ENCODE measurements at places on chromosomes 11 and 22.

- DNase-seq, result no peak
Measured at GRCh38 chr22:22348127-22348814, 103.7 kb downstream of the VPREB1 start.

DNA sequence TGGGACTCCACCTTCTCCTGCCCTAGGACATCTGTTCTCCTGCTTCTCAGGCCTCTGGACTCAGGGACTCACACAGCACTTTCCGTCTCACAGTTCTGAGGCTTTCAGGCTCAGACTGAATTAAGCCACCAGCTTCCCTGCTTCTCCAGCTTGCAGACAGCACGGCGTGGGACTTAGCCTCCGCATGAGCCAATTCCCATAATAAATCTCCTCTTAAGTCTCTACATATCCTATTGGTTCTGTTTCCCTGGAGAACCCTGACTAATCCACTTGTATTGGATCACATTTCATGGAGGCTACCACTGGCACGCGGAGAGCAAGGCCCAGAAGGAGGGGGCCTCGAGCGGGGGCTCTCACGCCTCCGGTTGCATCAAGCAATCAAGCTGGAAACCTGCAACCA lies 1313.6 kb downstream of the TBC1D22A start:
- no peak for DNase-seq

GRCh38 chr22:19291580-19292457 lies at the start of gene CLTCL1:
Gene CLTCL1 (minus strand): TSS chr22:19291719. CDS start chr22:19291641, 78 bp downstream.
- DNase-seq, result peak; percentile 80

DNA sequence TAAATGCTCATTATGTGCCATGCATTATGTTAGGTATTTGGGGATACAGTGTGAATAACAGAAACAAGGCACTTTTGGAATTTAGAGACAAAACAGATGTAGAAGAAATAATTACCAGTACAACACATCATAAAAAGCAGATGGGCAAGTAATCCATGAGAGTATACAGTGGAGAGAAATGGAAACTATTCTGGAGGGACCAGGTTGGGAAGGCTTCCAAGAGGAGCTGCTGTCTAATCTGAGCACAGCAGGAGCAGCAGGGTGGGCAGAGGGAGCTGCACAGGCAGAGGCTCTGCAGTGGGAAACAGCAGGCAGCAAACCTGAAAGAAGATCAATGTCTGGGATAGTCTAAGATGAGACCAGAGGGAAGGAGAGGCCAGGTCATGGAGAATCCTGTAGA lies 268.7 kb upstream of the CCDC90B start:
- DNase-seq, result no peak

GRCh38 chr11:2366733-2367132 lies 10.4 kb upstream of the CD81 start:
- DNase-seq, result no peak

DNA sequence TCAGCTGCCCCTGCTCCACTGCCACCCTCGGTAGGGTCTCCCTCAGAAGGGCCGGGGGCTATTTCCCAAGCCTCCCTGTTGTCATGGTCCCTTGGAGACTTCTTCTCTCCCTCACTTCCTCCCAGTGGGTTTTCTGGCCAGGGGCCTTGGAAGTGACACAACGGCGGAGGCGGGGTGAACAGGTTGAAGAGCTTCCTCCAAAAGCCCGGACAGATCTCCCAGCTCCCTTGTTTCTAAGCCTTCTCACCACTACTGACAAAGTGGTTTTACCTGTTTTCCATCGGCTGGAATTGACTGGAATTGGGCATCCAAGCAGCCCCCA lies 14.5 kb downstream of the MYH9 start:
- DNase-seq, result no peak

DNA sequence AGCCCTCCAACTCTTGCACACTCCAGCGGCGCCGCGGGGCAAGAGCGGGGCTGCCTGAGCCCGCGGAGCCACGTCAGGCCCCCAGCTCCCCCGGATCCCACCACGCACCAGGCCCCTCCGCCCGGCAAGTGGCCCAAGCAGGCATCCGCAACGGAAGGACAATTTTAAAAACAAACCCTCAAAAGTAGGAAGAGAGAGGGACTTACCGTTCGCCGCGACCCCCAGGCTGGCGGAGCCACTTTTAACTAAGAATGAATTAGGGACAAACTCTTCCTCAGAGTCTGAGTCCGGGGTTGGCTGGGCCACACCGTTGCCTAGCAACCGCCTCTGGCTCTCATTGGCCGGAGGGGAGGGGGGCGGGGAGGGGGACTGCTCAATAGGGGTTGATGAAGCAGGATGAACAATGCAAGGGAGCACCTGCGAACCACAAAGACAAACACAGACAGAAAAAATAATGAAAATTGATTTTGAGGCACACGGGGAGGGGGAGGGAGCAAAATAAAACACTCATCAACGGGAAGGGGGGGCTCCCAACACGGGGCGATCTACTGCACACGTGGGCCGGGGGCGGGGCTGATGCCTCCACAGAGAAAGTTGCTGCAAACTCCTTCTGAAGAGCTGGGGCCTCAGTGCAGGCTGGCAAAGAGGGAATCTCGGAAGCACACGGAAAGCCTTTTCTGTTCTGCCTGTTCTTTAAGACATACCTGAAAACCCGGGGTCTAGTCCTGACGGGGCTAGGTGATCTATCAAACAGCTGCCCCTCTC lies 387.5 kb upstream of the NARS2 start:
- no peak for DNase-seq

- DNase-seq, result no peak
Measured at GRCh38 chr11:112727341-112727841, 233.8 kb upstream of the NCAM1 start.

Measured in activated naive CD8-positive, alpha-beta T cell treated with anti-CD3 and anti-CD28 coated beads, Interleukin-2, amount 50 U/mL, for 24 hours (primary cell).